ENCODE measurements at places on chromosomes 4 and X.

- DNase-seq: no peak
Measured at GRCh38 chrX:76026292-76026691, 146.6 kb upstream of the PBDC1 start.

GRCh38 chr4:154658680-154659405 lies 46.4 kb upstream of the FGG start:
- DNase-seq: no peak

DNA sequence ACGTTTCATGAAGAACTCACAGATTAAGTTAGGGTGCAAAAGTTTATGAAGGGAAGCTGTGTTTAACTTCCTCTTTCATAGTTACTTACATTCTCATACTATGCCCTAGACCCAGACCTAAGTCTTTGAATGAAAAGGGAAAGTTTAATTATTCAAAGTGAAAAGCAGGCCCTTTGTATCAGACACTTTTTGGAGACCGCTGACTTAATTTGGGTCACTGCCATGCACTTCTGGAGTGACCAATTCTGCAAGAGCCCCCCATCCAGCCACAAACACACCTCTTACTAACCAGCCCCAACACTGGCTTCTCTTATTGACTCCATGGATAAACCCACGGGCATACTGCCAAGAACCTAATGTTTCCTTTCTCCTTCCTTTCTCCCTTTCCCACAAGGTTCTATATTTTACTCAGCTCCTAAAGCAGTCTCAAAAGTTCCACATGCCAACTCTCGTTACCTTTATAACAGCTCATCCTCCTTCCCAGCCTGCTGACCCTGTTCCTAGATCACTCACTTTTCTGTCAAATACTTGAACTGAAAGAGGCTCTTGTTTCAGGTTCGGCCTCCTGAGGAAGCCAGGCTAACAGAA lies 34.5 kb downstream of the ABCE1 start:
- DNase-seq: no peak

DNA sequence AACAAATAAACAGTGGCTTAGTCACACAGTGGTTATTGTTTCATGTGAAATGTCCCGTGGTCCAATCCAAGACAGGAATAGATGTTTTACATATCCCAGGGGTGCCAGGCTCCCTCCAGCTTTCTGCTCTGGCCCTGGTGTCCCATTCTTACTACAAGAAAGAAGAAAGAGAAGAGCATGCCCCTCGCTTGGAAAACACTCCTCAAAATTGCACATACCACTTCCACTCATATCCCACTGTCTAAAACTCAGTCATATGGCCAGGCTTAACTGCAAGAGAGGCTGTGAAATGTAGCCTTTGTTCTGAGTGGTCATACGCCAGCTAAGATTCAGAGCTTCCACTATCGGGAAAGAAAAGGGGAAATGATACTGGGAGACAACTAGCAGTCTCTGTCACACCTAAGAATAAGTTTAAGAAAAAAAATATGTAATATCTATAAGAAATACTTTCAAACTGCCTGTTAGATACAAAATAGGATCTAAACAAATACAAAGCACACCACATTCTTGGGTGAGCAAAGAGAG lies 306.8 kb upstream of the FAM241A start:
- DNase-seq: no peak

GRCh38 chrX:46587753-46588171 lies 14.2 kb downstream of the CHST7 start:
- no peak for DNase-seq

GRCh38 chr4:182426901-182427300 lies 183.7 kb downstream of the TENM3 start:
- DNase-seq: no peak

DNA sequence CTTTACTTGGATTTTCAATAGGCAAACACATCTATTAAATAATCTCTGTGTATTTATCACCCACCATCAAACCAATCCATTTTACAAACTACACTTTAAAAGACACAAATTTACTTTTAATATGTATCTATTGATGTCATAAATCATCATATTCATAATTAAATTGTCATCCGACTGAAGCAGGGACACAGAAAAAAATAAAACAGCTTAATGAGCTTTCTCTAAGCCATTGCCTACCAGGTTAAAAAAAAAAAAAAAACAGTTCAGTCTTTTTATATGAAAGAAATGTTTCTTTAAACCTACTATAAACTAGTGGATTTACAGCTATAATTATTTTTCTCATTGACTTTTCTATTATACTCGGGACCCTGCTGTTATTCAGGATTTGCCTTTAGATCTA lies 57.3 kb downstream of the PABPC4L start:
- no peak for DNase-seq

DNA sequence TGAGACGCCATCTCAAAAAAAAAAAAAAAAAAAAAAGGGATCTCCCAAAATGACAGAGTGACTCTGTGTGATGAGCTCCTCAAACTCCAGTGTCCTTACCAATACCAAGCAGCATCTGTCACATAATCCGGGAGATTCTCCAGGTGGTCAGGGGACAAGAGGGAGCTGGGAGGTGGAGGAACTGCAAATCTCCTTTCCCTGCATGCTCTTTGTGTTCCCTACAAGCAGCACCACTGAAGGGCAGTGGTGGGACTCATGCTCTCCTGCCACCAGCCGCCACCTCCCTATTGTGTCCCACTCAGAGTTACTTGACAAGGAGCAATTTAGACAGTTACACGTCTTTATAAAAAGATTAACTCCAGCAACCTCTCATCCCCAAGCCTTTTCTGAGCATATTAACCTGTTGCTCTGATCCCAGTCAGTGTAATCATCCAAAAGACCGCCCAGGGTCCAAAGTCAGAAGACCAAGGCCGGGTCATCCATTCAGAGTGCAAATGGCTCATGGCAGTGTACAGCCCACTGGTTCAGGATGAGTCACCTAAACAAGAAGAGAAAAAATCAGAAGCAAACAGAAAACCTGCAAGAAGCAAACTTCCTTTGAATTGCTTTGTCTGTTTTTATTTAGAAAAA lies 23.6 kb downstream of the MGST2 start:
- DNase-seq: no peak

GRCh38 chr4:73055241-73055897 lies 14.1 kb downstream of the COX18 start:
- DNase-seq: no peak

DNA sequence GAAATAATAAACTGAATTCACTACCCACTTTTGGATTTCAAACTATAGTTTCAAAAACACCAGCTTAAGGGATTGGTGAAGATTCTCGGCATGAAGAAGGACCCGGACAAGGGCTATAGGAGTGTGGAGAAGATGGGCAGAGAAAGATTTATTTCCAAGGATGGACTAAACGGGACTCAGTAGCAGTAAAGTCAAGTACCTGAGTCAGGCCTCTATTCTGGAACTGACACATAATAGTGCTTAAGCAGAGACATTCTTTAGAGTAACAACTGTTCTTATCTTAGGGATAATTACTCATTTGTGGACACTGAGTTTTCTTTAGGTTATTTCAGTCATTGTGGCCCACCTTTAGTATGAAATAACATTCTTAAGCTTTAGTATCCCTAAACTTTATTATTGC lies 134.6 kb downstream of the GATB start:
- DNase-seq: no peak

GRCh38 chr4:114091546-114091945 lies 112.1 kb upstream of the ARSJ start:
- DNase-seq: no peak

- no peak for DNase-seq
Measured at GRCh38 chr4:139768366-139768765, 102.7 kb downstream of the MGST2 start.

DNA sequence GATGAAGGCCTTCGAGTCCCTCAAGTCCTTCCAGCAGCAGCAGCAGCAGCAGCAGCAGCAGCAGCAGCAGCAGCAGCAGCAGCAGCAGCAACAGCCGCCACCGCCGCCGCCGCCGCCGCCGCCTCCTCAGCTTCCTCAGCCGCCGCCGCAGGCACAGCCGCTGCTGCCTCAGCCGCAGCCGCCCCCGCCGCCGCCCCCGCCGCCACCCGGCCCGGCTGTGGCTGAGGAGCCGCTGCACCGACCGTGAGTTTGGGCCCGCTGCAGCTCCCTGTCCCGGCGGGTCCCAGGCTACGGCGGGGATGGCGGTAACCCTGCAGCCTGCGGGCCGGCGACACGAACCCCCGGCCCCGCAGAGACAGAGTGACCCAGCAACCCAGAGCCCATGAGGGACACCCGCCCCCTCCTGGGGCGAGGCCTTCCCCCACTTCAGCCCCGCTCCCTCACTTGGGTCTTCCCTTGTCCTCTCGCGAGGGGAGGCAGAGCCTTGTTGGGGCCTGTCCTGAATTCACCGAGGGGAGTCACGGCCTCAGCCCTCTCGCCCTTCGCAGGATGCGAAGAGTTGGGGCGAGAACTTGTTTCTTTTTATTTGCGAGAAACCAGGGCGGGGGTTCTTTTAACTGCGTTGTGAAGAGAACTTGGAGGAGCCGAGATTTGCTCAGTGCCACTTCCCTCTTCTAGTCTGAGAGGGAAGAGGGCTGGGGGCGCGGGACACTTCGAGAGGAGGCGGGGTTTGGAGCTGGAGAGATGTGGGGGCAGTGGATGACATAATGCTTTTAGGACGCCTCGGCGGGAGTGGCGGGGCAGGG lies 568 bp downstream of the HTT start:
- peak; percentile 89 for DNase-seq

- no peak for DNase-seq
Measured at GRCh38 chr4:182547435-182547834, 304.2 kb downstream of the TENM3 start.

- no peak for DNase-seq
Measured at GRCh38 chr4:70120323-70120722, 33.7 kb upstream of the PRR27 start.

GRCh38 chrX:124435616-124436015 lies 89.3 kb downstream of the SH2D1A start:
- no peak for DNase-seq

DNA sequence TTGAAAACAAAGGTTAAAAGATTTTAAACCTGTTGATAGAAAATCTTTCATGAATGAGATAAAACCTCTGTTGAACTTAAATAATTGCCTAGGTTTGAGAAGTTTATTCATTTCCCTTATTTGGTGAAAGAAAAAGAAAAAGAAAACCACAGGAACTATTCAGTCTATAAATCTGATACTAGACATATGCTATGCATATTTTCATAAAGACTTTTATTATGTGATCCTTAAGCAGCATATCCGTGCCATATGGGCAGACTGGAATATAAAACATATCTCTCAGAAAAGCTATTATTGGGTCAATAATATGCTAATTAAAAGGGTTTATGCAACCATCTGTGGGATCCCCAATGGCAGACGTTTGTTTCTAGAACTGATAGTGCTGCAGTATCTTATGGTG lies 178.7 kb downstream of the RASL11B start:
- no peak for DNase-seq

DNA sequence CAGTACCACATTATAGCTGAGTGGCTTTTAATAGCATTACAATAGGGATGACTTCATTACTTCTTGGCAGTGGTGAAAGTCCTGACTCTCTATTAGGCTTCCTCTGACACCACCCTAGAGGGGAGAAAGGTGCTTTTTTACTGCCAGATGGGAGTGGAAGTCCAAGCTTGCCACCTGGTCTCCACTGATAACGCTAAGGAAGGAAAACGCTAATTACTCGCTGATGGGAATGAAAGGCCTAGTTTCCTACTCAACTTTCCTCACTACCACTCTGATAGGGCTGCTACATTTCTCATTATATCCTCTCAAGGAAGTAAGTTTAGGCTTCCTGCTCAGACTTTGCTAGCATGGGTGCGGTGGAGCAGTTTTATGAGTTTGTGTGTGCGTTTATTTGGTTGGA lies 62.3 kb upstream of the PAGE3 start:
- no peak for DNase-seq

DNA sequence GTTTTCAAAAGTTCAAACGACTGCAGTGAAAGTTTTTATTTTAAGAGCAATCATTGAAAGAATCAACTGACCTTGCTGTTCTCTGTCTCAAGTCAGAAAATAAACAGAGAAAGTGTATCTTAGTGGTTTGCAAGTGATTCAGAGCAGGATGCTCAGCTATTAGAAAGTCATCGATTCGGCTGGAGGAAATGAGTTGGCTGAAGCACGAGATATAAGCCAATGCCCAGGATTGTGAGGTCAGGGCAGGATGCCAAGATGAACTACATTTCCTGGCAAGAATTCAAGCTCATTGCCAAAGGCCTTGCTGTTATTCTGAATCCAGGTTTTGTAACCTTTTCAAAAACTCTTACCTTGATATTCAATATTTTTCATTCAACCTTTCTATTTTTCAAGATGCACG lies 541.4 kb upstream of the BOD1L1 start:
- DNase-seq: no peak

DNA sequence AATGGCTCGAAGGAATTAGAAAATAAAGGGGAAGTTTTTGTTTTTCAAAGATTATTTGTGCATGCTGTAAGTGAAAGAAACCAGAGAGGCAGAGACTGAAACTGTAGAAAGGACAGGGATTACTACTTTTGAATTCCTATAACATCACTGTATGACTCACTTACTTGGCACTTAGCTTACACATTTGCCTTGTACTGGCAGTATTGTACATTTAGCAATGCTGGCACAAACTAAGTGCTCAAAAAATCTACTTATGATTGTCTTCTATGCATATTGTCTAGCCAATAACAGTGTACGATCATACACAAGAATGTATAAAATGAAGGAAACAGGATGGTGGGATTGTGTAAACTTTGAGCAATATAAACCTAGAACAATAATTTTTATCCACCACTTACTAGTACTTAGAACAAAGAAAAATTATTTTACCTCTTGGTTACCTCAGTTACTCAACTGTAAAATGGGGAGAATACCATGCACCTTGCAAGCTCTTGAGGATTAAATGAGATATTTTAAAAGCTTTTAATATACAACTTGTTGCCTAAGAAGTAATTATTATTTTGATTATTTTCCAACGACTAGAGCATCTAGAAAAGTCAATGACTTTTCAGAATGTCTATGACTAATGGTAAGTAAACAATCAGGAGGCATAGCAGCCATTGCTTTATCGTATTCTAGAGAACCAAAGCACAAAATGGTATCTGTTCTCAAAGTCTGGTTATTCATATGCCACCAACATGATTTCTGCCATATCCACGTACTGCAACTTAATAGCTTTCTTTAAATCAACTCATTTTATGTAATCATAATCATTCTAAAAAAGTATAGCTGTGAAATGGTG lies 4.7 kb downstream of the FAM120C start:
- DNase-seq: no peak

DNA sequence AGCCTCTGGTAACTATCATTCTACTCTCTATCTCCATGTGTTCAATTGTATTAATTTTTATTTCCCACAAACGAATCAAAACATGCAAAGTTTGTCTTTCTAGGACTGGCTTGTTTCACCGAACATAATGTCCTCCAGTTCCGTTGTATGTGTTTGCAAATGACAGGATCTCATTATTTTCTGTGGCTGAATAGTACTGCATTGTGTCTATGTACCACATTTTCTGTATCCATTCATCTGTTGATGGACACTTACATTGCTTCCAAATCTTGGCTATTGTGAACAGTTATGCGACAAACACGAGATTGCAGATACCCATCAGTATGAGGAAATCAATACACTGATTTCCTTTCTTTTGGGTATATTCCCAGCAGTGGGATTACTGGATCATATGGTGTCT lies 8.4 kb upstream of the LDOC1 start:
- DNase-seq: no peak

GRCh38 chr4:5010984-5011383 lies 8.3 kb downstream of the CYTL1 start:
- DNase-seq: no peak

GRCh38 chr4:16764622-16765021 lies 133.8 kb downstream of the LDB2 start:
- no peak for DNase-seq

All from upper lobe of right lung (tissue), 1 donor.